Foreskin fibroblast (primary cell): ENCODE measurements at places on chromosomes 16 and 17.

GRCh38 chr17:79035686-79036085 is 11.7 kb downstream of the C1QTNF1 start:
- DNase-seq = no peak

DNA sequence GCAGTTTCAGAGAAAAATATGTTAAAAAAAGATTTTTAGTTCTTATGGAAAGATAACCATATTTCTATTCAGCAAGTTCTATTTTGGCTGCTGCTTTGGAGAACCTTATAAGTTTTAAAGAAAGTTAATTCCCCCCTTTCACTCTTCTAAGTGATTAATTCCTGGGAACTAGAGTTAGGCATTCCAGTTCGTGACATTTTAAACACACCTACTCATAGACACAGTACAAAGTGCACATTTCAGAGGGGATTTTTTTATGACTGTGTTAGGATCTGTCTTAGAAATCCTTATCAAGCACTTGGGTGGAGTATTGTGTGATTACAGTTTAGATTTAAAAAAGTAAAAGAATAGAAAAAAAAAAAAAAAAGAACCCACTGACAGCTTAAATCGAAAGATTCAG is 3.5 kb upstream of the CDH11 start:
- no peak for DNase-seq

DNA sequence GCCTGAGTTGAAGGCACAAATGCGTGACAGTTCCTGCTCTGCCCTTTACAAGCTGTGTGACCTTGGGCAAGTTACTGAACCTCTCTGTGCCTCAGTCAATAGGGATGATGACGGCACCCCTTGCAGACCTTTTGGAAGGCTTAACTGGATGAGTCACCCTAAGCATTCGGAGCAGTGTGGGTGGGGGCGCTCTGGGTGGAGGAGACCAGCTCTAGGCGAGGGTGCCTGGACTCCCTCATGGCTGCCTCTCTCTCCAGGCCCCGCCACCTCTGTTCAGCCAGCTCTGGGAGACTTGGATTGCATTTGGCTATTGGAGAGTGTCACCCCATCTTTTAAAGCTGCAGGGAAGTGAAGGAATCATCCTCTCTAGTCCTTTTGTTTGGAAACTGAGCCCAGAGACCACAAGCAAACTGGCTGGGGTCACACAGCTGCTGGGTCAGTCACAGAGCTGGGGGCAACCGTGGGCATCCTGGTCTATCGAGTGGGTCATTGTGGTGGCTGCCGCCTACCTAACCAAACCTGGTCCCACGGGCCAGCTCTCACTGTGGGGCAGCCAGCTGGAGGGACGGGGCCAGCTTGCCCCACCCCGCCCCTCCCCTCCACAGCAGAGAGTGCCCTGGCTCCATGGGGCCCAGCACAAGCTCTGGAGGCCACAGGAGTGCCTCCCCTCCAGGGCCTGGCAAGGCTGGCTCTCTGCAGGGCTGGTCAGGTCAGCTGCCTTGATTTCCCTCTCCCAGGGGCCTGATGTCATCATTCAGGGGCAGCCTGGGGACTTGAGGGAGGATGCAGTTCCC is 20.2 kb upstream of the GSE1 start:
- peak; percentile 51 for DNase-seq

DNA sequence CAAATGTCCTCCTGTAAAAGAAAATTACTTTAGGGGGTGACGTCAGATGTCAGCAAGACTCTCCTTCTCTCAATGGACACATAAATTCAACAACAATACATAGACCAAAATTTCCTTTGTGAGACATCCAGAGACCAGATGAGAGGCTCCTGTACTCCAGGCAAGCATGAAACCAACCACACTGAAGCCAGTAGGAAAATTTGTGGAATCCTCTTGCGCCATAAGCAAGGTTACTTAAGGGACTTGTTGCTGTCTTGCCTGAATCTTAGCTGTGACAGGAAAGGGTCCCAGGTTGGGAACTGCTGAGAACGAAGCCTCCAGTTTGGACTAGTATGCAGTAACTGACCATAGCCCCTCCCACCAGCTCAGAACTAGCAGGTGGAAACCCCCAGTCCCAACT is 56.0 kb downstream of the CEP112 start:
- DNase-seq = peak; percentile 5

DNA sequence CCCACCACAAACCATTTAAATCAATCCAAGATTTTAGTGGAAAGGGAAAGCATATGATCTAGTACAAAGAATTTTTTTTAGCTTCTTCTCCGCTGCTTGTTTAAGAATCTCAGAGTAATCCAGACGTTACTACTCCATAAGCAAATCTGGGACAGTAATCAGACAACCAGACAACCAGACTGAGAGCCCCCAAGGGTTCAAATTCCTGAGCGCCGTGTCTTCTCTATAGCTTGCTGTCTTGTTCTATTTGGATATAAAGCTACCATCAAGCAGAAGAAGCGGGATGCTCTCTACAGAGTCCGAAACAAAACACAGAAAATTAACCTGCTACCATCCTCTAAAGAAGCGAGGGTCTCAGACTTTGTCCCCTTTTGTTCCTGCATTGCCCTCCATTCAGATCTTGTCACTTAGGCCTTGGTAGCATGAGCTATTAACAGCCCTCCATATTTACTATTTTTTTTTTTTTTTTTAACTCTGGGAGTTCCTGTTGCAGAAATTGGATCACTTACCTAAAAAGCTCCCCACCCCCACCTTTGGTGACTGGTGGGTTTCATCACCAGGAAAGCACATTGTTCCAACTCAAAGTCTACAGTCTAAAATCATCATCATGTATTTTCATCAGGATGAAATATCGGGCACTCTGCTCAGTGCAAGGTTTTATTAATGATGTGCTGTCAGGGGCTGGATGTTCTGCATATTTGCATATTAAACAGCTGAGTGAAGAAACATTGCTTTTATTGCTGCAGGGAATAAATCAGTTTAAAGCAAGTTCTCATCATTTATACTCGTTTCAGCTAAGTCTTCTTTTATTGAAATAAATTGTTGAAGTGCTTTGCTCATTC is 576.7 kb downstream of the WWOX start:
- DNase-seq = no peak

DNA sequence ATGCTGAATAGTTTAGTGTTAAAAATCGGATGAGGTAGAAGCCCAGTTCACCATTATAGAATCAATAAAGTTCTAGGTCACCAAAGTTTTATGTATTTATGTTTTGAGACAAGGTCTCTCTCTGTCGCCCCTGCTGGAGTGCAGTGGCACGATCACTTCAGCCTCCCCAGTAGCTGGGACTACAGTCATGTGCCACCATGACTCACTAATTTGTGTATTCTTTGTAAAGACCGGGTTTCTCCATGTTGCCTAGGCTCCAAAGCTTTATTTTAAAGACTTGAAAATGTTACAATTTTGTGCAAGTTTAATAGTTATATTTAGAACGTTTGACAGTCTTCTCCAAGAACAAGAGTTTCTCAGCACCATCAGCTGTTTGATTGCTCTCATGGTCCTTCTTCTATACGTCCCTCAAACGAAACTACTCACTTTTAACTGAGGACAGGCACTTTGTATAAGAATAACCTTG is 32.1 kb downstream of the NDE1 start:
- DNase-seq = peak; percentile 87

GRCh38 chr16:88948781-88949490 is 28.1 kb downstream of the CBFA2T3 start:
- no peak for DNase-seq

DNA sequence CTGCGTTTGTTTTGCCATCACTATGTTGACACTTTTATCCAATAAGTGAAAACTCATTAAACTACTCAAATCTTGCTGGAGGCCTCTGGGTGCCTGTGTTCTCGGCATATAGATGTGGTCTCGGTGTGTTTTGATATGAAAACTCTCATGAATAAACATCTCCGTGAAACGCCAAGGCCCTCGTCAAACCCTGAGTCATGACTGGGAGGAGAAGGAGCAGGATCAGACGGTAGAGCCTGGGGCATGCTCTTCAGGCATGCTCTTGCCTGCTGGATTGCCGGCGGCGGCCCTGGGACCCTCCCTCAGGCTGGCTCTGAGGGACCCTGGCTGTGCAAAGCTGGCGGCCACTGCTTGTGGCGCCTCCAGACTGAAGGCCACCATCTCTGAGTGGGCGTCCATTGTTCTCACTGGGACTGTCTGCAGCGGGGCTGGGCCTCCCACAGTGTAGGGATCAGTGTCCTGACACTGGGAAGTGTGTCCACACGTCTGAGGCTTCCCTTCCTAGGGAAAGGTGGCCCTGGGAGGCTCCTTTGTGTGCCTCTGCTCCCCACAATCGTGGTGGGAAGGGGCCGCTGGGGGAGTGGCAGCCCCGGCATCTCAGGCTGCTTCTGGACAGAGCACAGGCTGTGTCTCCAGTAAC is 1.7 kb upstream of the NPB start:
- DNase-seq = no peak

DNA sequence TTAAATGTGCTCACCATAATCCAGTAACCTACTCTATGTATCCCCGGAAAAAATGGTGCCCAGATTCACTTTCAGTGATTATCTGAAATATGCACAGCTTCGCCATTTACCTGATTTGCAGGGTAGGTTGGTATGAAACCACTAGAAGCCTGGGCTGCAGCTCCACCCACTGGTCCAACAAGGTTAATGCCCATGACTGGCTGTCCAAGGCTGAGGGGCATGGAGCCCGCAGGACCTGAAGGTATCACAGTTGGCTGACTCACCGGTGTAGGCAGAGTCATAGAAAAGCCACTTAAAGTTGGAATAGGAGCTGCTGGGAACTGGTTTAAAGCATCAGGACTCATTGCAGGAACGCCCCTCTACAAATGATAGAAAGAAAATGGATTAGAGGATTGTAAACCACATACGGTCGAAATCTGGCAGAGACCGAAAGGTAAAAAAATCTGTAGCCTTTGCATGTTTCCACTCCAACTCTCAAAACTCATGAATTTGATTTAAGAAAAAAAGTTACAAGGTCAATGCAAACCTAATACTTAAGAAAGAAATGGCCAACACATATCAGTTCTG is 38.6 kb downstream of the SYNRG start:
- peak; percentile 69 for DNase-seq

DNA sequence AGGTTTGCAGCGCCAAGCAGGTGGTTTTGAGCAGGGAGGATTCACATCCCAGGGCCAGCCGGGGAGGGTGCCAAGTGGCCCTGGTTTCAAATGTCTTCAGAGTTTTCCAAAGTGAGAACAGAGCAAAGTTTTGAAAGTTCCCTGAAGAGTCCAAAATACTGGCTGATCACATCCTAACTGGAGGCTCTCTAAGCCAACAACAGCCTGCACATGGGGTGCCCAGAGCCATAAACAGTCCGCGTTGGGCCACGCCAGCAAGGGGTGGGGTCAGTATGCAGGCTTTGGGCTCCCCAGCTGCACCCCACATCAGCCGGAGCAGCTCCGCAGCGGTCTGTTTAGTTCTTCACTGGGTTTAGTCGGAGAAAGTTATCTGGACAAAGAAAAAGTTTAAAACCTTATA is 150.9 kb downstream of the C16orf95 start:
- DNase-seq = no peak

GRCh38 chr16:88316941-88317612 is 65.7 kb upstream of the ZNF469 start:
- no peak for DNase-seq

- no peak for DNase-seq
These were observed 45.4 kb downstream of the C16orf78 start for GRCh38 chr16:49419006-49419405.

DNA sequence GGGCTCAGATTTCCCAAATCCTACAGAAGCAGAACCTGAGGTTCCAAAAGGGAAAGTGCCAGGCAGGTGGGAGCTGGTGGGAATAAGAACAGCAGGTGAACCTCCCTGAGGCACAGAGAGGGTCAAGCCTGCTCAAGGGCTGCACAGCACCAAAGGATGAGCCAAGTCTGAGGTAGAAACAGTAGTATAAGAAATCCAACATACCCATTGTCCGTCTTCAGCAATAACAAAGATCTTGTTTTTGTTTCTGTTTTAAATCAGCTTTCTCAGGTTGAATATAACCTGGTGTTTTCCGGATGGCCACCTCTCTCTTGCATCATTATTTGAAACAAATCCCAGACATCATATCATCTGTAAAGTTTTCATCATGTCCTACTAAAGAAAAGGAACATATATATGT is 10.6 kb upstream of the CES3 start:
- no peak for DNase-seq

GRCh38 chr16:65624666-65625065 is 502.8 kb upstream of the CDH11 start:
- no peak for DNase-seq

DNA sequence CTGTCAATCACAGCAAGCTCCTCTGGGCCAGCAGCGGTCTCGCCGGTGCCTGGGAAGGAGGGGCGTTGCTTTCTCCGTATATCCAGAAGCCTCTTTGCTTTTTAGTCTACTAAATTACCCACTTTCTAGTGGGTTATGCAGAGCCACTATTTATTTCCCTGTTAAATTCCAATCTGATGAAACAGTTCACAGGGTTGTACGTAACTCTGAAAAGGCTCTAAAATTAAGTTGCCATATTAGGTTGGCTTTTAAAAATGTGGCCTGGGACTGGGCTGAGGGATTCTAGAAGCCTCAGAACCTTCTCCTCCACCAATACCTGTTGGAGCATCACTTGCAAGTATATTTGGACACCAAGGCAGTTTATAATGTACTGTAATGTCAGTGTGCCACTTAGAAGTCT is 27.2 kb downstream of the MARCHF10 start:
- no peak for DNase-seq

GRCh38 chr17:83171661-83172060 is 92.3 kb downstream of the METRNL start:
- no peak for DNase-seq

GRCh38 chr16:64174327-64174726 is 947.5 kb downstream of the CDH11 start:
- DNase-seq = no peak

DNA sequence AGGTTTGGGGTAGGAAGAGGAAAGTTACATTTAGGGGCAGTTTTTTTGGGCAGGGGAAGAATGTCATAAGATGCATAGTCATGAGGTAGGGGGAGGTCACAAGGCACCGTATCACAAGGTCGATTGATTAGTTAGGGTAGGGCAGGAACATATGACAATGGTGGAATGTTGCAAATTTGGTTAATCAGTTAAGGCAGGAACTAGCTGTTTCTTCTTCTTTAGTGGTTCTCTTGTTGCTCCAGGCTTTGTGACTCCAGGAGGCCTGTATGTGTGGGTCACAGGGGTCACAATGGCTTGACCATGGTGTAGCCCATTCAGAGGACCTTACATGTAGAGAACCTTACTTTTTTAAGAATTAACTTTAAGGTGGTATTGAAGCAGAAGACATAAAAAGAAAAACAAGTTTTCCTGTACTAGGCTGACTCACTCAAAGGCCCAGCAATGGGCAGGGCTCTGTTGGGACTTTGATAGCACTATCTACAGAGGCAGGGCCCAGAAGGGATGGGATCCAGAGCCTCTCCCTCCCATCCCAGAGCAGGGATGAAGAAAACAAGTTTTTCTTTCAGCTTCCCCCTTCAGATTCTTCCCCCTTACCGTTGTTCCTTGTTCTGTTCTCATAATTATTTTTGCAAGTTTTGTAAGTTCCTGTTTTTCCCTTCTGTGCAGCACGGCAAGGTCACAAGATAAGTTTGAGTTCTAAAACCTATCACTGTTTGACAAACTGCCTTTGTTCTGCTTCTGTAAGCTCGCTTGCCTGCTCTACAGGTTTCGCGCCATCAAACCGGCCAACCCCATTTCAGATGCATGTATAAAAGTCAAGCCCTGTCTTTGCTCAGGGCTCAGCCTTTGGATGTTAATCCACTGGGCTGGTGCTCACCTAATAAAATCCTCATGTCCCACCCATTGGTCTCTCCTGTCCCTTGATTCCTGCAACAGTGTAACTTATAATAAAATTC is 45.8 kb upstream of the ATF7IP2 start:
- no peak for DNase-seq
